ENCODE measurements at places on chromosomes 16 and 17.
A peak's percentile ranks its signal among the peaks of the same experiment; 100 is the strongest.

DNA sequence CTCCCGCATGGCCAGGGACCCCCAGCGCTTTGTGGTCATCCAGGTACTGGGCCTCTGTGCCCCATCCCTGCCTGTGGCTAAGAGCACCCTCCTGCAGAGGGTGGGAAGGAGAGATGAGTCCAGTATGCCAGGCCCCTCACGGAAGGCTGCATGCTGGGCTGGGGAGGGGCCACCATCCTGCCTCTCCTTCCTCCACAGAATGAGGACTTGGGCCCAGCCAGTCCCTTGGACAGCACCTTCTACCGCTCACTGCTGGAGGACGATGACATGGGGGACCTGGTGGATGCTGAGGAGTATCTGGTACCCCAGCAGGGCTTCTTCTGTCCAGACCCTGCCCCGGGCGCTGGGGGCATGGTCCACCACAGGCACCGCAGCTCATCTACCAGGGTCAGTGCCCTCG, 3.7 kb downstream of the MIEN1 start:
- DNase-seq, result no peak

DNA sequence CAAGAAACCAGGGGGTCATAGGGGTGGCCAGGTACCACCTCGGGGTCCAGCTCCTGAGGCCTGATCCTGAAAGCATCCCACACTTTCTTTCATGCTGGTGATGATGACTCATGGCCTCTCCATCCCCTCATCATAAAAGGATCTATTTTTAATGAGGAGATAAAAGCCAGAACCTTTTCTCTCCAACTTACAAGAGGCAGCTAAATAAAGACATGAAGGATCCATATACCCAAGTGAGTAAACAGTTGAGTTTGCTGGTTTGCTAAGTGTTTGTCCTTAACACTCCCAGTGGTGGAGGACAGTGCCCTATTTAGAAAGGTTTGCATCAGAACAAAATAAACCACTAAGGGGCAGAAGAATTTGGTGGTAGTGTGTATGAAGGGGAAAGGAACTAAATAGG, 383.8 kb downstream of the GRIN2A start:
- no peak for DNase-seq

GRCh38 chr16:88463411-88463810, 10.3 kb downstream of the ZFPM1 start:
- DNase-seq, result no peak

- no peak for DNase-seq
These were observed 13.7 kb downstream of the ZNRF1 start for GRCh38 chr16:75012380-75013081.

- DNase-seq, result no peak
These were observed 65.2 kb downstream of the CYTH1 start for GRCh38 chr17:78716814-78717393.

- no peak for DNase-seq
These were observed at the start of gene CD300LB for GRCh38 chr17:74531231-74531761. Gene CD300LB (minus strand): TSS chr17:74531475. CDS start chr17:74531350, 125 bp downstream.

- no peak for DNase-seq
These were observed 631 bp downstream of the TRAF7 start for GRCh38 chr16:2155977-2156848.

- no peak for DNase-seq
These were observed 5.4 kb upstream of the CEP295NL start for GRCh38 chr17:78908426-78908825.

GRCh38 chr16:89798832-89799370, 17.5 kb downstream of the FANCA start:
- no peak for DNase-seq

DNA sequence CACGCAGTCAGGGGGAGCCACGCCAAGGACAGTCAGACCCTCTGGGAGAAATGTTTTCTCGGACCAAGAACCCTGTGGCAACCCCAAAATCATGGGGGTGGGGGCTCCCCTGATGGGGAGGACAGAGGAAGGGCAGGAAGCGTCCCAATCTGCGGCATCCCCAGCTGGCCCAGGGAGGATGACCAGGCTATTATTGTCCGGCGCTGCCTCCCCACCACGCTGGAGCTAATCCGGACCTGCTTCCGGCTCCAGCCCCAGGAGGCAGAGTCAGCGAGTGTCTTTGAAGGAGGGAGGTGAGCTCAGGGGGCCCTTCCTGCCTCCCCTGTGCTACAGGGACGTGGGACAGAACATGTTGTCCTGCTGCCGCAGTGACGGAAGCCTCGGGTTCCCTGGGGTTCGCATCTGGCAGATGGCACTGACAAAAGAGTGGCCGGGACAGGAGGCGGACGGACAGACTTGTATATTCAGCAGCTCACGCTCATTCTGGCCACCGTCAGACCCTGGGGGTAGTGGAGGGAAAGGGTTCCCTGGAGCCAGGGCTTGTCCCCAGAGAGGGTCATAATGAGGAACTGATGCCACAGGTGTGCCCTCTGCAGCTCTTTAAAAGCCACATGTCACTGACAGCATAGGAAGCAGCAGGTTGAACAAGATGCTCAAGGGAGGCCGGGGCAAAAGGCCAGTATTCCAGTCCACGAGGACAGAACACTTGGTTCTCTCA, 54.3 kb upstream of the CDC42EP4 start:
- no peak for DNase-seq

DNA sequence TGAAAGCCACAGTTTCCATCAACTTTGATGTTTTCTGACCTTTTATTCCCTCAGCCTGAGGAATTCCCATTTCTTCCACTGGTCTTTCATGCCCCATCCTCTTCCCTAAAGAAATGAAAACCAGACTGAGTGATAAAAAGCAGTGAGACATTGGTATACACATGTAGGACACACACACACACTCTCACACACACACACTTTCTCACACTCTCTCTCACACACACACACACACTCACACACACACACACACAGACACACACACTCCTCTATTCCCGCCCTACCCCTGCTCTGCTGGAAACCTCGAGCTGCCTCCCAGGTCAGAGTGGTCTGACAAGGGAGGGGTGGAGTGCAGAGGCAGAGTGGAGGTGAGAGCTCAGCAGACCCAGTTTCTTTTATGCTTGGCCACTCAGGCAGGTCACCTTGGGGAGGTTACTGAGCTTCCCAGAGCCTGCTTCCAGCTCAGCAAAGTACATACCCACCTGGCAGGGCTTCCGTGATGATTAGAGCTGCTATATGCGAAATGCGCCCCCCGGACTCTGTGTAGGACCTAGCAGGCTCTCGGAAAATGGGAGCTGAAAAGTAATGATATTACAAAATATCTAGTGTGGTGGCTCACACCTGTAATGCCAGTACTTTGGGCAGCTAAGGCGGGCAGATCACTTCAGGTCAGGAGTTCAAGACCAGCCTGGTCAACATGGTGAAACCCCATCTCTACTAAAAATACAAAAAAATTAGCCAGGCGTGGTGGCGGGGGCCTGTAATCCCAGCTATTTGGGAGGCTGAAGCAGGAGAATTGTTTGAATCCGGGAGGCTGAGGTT, 30.7 kb downstream of the CCR7 start:
- DNase-seq, result no peak

GRCh38 chr16:78463591-78463990, 364.1 kb downstream of the WWOX start:
- no peak for DNase-seq

GRCh38 chr16:49660626-49661025, 195.3 kb downstream of the ZNF423 start:
- DNase-seq, result no peak

GRCh38 chr16:68469796-68470460, 21.6 kb upstream of the SMPD3 start:
- no peak for DNase-seq

DNA sequence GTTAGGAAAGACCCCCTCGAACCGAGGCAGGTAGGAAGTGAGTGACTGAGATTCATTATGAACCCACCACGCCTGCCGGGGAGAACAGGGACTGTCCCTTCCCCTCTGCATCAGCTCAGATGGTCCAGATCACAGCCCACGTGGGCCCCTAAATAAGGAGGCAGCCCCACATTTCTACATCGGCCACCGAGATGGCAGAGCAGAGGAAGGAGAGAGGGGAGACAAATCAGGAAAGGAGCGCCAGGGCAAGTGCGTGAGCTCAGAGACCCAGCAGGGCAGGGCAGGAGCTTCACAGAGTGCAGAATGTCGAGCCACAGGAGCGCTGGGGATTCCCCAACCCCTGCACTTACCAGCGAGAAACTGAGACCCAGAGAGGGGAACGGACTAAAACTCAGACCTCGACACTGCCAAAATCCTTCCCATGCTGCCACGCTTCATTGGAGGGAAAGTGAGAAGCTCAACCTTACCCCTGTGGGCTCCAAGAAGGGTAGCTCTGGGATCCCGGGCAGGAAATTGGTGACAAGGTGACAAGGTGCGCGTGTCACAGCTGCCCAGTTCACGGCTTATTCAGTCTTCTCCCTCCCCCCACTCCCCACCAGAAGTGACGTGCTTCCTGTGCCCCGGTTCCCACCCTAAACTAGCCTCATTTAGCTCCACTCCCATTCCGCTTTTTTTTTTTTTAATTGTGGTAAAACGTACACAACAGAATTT, at the start of gene ICAM2:
ICAM2 (minus strand) TSS at position 578 of the 711 bp plus-strand sequence. CDS start 13,942 bp downstream, outside the sequence.
- peak; percentile 82 for DNase-seq

GRCh38 chr17:56786989-56787482, 46.7 kb downstream of the C17orf67 start:
- peak; percentile 66 for DNase-seq

DNA sequence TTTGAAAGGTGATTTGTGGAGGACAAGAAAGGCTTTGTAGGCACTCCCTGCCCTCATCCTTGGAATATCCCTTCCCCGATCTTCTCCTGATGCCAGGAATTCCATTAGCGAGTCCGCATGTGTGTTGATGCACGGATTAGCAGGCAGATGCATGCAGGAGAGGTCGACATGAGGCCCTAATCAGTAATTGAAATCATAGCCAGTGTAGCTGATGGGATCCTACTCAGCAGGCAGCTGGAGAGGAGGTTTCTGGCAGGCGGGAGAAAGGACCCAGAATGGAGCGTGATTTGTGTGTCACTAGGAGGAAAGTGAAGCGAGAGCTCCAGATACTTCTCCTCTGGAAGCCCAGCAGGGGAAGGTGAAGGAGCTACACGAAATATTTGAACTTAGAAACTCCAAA, 196.3 kb upstream of the CDH11 start:
- no peak for DNase-seq

Data from activated naive CD8-positive, alpha-beta T cell treated with anti-CD3 and anti-CD28 coated beads for 36 hours (primary cell).